ENCODE measurements at places on chromosomes 7 and 10. TPM values are rescaled to one million over a fixed set of nuclear protein-coding genes. Genes with fewer than 3 reads are reported as not detected.

The EEF1AKMT2 gene
- 20.4 TPM for total RNA-seq

The ARHGAP22 gene
- total RNA-seq, result 9.3 TPM

The EPO gene
- not detected for total RNA-seq

The CPED1 gene
- total RNA-seq, result 0.09 TPM

The SH3PXD2A gene
- 30.8 TPM for total RNA-seq

The INPP5A gene
- 13.2 TPM for total RNA-seq

The ANXA8 gene
- total RNA-seq, result not detected

The AFAP1L2 gene
- total RNA-seq, result 52.4 TPM

The TMEM225B gene
- 2.0 TPM for total RNA-seq

The HMX3 gene
- total RNA-seq, result not detected

The LRMDA gene
- 2.2 TPM for total RNA-seq

The GTPBP4 gene
- total RNA-seq, result 41.2 TPM

The CYP26C1 gene
- 0.81 TPM for total RNA-seq

The RHOBTB1 gene
- 10.7 TPM for total RNA-seq

The WIPF3 gene
- 5.4 TPM for total RNA-seq

The GNGT1 gene
- total RNA-seq, result 2.3 TPM

The GHRHR gene
- total RNA-seq, result 0.65 TPM

The OPN1SW gene
- 0.32 TPM for total RNA-seq

The KNDC1 gene
- total RNA-seq, result 4.4 TPM

The TMEM236 gene
- 0.20 TPM for total RNA-seq

The CYP3A4 gene
- 0.11 TPM for total RNA-seq

The KIF20B gene
- 2.0 TPM for total RNA-seq

The SORBS1 gene
- 1.6 TPM for total RNA-seq

The IMMP2L gene
- total RNA-seq, result 71.6 TPM

The NODAL gene
- total RNA-seq, result 0.21 TPM
